ENCODE measurements at places on chromosomes 1 and 21. TPM values are rescaled to one million over a fixed set of nuclear protein-coding genes. Genes with fewer than 3 reads are reported as not detected.

- H3K27me3 ChIP-seq = no peaks in the 10 kb centered on the region
- H3K27ac ChIP-seq = peak overlapping the region; percentile 64
- H3K36me3 ChIP-seq = no peaks in the 10 kb centered on the region
- peak; percentile 81 for DNase-seq
- H3K4me3 ChIP-seq = no peak overlapping the region
These were observed 30.4 kb downstream of the RAP1GAP start for GRCh38 chr1:21638531-21639341.

DNA sequence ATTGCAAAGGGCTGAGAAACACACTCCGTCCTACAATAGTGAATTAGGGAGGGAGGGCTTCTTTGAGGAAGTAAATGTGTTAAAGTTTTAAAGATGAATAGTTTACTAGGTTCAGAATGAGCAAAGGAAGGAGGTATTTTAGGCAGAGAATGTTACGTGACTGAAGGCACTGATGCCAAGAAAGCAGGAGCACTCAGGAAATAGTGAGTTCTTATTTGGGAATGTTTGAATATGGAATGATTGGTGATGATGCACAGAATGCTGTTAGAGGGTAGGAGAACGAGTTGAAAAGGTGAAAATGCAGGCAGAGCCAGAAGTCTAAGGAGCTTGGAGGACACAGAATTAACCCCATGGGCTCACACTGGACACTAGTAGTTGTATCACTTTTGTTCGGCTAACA, 108.0 kb downstream of the NRIP1 start:
- H3K27me3 ChIP-seq = no peaks in the 10 kb centered on the region
- H3K4me3 ChIP-seq = no peak overlapping the region
- H3K27ac ChIP-seq = no peak overlapping the region
- H3K36me3 ChIP-seq = no peaks in the 10 kb centered on the region

GRCh38 chr1:90919900-90920299, 101.9 kb downstream of the ZNF644 start:
- peaks cover 22% of the 10 kb centered on the region for H3K4me1 ChIP-seq
- DNase-seq = no peak
- H3K27ac ChIP-seq = no peak overlapping the region
- H3K36me3 ChIP-seq = no peaks in the 10 kb centered on the region
- H3K27me3 ChIP-seq = no peaks in the 10 kb centered on the region

GRCh38 chr1:110850145-110850544, 22.8 kb upstream of the CD53 start:
- H3K27me3 ChIP-seq = no peaks in the 10 kb centered on the region
- no peak for DNase-seq
- no peaks in the 10 kb centered on the region for H3K36me3 ChIP-seq
- H3K4me3 ChIP-seq = no peak overlapping the region

- H3K36me3 ChIP-seq = no peaks in the 10 kb centered on the region
- peaks cover 26% of the 10 kb centered on the region for H3K4me1 ChIP-seq
- no peak overlapping the region for H3K27ac ChIP-seq
- DNase-seq = no peak
- no peak overlapping the region for H3K4me3 ChIP-seq
These were observed 148.4 kb upstream of the TMEM51 start for GRCh38 chr1:15005116-15005515.

DNA sequence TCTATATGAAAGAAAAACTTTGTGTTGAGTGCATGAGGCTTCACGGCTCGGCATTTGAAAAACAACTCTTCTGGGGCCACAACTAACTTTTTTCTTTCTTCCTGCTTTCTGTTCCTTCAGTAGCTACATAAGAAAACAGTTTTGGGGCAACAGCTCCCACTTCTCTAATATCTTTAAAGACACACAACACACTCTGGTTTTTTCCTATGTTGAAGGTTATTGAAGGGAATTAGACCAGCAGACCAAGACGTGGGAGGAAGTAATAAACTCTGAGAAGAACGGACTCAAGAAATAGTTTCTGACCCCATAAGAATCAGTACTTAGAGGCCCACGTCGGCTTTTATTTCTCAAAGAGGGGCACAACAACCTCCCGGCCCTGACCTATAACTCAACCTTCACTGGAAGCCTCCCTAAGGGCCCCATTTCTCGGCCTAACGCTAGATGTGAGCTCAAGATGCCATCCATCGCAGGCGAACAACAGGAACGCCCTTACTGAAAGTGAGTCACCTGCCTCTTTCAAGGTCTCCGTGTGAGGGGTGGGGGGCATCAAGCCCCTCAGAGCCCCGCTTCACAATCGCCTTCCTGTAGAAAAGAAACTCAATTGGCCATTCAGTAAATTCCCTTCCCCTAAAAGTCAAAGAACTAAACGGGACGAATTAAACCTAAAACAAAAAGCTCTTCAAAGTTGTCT, 844 bp downstream of the ZMYM6 start:
- no peaks in the 10 kb centered on the region for H3K27me3 ChIP-seq
- H3K36me3 ChIP-seq = no peaks in the 10 kb centered on the region

- no peak for DNase-seq
- H3K4me3 ChIP-seq = no peak overlapping the region
- no peaks in the 10 kb centered on the region for H3K27me3 ChIP-seq
- H3K4me1 ChIP-seq = no peaks in the 10 kb centered on the region
- H3K27ac ChIP-seq = no peak overlapping the region
These were observed 123.7 kb downstream of the NAV1 start for GRCh38 chr1:201662646-201663045.

DNA sequence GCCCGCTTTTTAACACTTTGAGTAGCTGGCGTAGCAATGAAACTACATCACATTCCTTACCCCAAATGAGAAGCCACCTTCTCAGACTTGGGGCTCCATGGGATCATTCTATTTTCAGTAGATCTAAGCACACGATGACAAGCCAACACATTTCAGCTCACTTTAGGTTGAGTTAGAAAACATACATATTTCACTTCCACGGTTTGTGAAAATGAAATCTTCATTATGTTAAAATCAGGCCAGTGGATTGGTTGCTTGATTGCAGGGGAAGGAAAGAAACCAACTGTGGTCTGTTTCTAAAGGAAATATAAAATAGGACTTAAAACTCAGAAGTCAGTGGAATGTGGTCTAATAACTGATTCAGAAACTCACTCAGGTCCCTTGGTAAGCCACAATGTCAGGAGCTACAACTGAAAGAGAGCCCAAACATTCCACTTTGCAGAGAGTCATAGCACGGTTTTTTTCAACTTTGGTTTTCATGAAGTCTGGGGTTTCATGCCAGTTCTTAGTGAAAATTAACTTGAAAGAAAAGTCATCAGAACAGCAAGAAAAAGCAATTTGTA, 82.3 kb upstream of the TIAM1 start:
- H3K4me1 ChIP-seq = no peaks in the 10 kb centered on the region
- DNase-seq = no peak
- H3K4me3 ChIP-seq = no peak overlapping the region
- no peaks in the 10 kb centered on the region for H3K27me3 ChIP-seq

DNA sequence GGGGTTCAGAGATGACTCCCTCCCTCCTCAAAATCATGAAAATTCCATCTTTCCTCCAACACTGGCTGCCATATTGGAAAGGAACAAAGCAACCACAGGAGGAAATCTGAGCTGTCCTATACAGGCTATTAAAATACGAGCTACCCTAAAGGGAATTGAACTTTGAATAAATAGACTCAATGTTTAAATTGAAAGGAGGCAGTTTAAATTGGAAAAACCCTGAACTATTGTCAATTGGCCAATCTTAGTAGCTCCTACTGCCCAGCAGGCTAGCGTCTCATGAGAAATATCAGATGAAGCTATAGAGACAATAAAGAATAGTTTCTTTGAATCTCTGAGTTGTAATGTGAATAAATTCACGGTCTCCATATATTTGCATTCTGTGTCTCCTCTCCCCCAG, 85.4 kb upstream of the KCNE2 start:
- H3K27ac ChIP-seq = no peak overlapping the region
- no peak for DNase-seq
- H3K27me3 ChIP-seq = no peaks in the 10 kb centered on the region
- H3K4me3 ChIP-seq = no peak overlapping the region
- no peaks in the 10 kb centered on the region for H3K36me3 ChIP-seq

HES4 gene
- total RNA-seq = 28.2 TPM

RGS8 gene
- not detected for total RNA-seq

EPHA10 gene
- total RNA-seq = 1.7 TPM

All from upper lobe of left lung (tissue), 6 donors.